ENCODE measurements at places on chromosomes 4 and X.

- DNase-seq, result no peak
Measured at GRCh38 chr4:148850257-148850995, 408.2 kb upstream of the NR3C2 start.

GRCh38 chr4:7980036-7980435 is 40.4 kb upstream of the AFAP1 start:
- no peak for DNase-seq

DNA sequence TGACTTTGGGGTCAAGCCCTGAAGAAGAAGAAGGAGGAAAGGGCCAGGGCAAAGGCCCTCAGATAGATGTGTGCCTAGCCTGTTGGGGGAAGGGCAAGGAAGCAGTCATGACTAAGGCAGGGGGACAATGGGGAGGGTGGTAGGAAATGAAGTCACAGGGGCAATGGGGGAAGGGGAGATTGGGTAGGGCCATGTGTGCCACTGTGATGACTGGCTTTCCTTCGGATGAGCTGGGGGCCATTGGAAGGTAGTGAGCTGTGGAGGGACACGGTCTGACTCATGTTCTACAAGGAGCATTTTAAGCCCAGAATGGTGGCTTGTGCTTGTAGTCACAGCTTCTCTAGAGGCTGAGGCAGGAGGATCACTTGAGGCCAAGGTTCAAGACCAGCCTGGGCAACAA is 642.0 kb downstream of the MID1IP1 start:
- no peak for DNase-seq

- DNase-seq, result no peak
Measured at GRCh38 chrX:153643431-153644351, 3.3 kb upstream of the DUSP9 start.

DNA sequence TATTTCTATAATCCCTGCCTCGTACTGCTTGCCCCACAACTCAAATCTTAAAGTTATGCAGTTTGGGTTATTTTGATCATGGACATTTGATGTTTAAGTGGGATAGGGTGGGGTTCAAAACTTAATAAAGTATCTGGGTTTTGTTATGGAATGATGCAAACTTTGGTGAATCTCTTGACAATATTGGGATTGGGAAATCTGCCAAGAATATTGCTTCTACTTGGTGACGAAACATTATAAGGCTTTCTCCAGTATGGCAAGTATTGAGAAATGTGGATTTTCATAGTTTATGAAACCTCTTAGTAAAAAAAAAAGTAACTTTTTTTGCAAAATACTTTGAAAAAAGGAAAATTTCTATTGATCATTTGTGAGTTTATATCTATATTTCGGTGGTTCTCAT is 130.8 kb upstream of the SFRP2 start:
- DNase-seq, result no peak

GRCh38 chrX:84717343-84717742 is 215.1 kb upstream of the HDX start:
- no peak for DNase-seq
